ENCODE measurements at places on chromosomes 16 and 17. TPM values are rescaled to one million over a fixed set of nuclear protein-coding genes. Genes with fewer than 3 reads are reported as not detected.

- no peak overlapping the region for H3K4me3 ChIP-seq
- H3K4me1 ChIP-seq = peaks cover 8% of the 10 kb centered on the region
- H3K27ac ChIP-seq = peak overlapping the region; percentile 62
- H3K27me3 ChIP-seq = no peaks in the 10 kb centered on the region
- no peak for DNase-seq
- H3K36me3 ChIP-seq = no peaks in the 10 kb centered on the region
Observed at GRCh38 chr17:3983606-3984484, 19.6 kb upstream of the ATP2A3 start.

DNA sequence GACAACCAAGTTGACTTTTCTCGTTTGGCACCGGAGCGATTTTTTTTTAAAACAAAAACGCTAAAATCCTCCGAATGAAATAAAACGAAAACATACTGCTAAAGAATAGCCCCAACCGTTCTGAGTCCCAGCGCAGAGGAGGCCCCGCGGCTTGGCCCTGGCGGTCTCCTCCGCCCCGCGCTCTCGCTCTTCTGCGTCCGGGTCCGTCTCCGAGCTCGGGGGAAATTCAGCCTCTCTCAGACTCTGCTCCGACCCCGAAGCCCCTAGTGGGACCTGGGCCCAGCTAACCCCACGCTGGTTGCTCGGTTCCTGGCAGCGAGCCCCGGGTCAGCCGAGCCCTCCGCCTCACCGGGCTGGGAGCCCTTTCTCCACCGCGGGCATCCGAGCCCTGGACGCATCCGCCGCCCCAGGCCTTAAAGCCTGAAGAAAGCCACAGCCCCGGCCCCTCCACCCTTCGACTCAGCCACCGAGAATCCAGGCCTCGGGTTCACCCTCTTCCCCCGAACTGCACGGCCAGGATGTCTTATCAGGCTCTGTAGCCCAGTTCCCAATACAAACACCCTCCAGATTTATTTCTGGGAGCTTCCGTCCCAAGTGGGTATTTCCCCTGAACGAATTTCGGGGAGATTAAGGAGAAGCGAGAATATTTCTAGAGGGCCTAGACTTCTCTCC lies 1.2 kb downstream of the TBX2 start:
- H3K4me3 ChIP-seq = no peak overlapping the region
- peaks cover 43% of the 10 kb centered on the region for H3K27me3 ChIP-seq
- H3K4me1 ChIP-seq = no peaks in the 10 kb centered on the region
- no peaks in the 10 kb centered on the region for H3K36me3 ChIP-seq
- H3K27ac ChIP-seq = no peak overlapping the region

GRCh38 chr16:61885343-61885742 lies 150.9 kb downstream of the CDH8 start:
- H3K27me3 ChIP-seq = no peaks in the 10 kb centered on the region
- H3K27ac ChIP-seq = no peak overlapping the region
- no peaks in the 10 kb centered on the region for H3K4me1 ChIP-seq
- no peak for DNase-seq

- H3K4me3 ChIP-seq = no peak overlapping the region
- DNase-seq = peak; percentile 33
- H3K4me1 ChIP-seq = no peaks in the 10 kb centered on the region
- no peaks in the 10 kb centered on the region for H3K27me3 ChIP-seq
Observed at GRCh38 chr17:74815550-74816370, 39.6 kb upstream of the NAT9 start.

DNA sequence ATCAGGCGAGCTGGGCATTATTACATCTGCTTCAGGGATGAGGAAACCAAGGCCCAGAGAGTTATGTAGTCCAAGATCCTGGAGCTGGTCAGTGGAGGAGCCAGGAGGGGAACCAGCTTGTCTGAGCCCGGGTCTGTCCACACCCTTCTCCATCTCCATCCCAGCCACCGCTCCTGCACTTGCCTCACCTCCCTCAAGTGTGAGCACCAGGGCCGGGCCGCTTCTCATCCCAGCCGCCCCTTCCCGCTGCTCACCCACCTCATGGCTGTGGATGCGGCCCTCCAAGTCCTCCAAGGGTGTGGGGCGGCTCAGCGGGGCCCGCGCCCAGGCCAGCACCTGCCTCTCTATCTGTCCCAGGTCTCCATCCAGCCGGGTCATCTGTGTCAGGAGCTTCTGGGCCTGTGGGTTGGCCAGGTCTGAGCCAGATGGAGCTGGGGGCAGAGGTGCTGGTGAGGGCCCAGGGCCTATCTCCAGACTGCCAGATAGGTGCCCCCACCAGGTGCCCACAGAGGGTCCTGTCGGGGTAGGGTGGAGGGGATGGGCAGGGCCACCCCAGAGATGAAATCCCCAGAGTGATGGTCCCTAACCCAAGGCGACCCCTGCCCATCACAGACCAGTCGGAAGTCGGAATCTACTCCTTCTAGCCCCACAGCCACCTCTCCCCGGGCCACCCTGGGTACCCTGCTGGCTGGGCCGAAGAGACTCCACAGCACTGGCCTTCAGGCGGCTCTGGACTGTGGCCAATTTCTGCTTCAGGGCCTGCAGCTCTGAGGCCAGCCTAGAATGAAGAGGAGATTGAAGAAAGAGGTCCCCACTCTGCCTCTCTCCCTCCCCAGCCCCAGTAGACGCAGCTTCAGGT lies 9.4 kb downstream of the EVPL start:
- no peak overlapping the region for H3K27ac ChIP-seq
- H3K4me3 ChIP-seq = no peak overlapping the region
- peaks cover 52% of the 10 kb centered on the region for H3K4me1 ChIP-seq
- no peaks in the 10 kb centered on the region for H3K36me3 ChIP-seq
- DNase-seq = no peak

DNA sequence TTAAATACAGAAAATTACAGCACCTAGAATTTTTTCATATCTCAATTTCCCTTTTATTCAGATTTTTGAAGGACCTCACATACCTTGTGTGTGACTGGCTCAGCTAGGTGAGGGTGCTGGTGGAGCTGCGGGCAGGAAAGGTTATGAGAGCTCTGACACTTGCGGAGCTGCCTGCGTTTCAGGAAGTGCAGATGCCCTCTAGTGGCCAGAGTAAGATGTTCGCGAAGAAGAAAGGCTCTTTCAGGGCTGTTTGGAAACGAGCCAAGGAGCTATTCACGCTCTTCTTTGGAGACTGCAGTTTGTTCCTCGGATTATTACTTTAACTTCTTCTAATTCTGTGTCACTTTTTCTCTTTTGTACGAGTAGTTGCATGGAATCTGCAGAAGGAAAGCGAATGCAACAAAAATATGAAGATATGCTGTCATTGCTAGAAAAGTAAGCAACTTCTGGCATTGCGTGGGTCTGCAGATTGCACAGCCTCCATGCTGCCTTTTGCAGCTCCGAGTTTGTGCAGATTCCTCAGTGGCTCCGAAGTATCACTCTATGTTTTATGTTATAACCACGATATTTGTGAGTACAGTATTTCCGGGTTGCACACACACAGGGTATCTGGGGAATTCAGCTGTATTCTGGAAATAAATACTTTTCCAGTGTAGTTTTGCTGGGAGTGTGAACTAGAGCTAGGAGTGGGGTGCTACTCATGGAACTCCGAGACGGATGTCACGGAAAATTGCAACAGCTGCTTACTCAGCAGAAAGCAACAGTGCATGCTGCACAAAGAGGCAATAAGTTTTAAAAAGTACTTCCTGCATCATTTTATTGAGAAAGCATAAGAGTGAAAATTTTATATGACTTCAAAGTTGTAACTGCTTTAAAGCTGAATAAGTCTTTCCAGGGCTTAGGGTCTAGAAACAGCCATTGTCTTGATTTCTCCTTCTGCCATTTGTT lies 46.3 kb downstream of the DNAH9 start:
- H3K4me1 ChIP-seq = no peaks in the 10 kb centered on the region
- DNase-seq = peak; percentile 76
- H3K36me3 ChIP-seq = no peaks in the 10 kb centered on the region

- H3K36me3 ChIP-seq = no peaks in the 10 kb centered on the region
- H3K4me3 ChIP-seq = no peak overlapping the region
- 0 out of 2 replicates have a peak, but pooled peaks cover 5% of the 10 kb centered on the region for H3K4me1 ChIP-seq
- H3K27me3 ChIP-seq = peaks cover 69% of the 10 kb centered on the region
Observed at GRCh38 chr17:57915985-57916757, 39.0 kb downstream of the CUEDC1 start.

- no peaks in the 10 kb centered on the region for H3K36me3 ChIP-seq
- H3K27ac ChIP-seq = no peak overlapping the region
- no peak for DNase-seq
- no peak overlapping the region for H3K4me3 ChIP-seq
- peaks cover 18% of the 10 kb centered on the region for H3K4me1 ChIP-seq
Observed at GRCh38 chr17:50168319-50168718, 2.5 kb downstream of the SGCA start.

GRCh38 chr17:19359856-19360255 lies 2.7 kb downstream of the B9D1 start:
- H3K4me3 ChIP-seq = no peak overlapping the region
- DNase-seq = no peak
- no peak overlapping the region for H3K27ac ChIP-seq
- H3K36me3 ChIP-seq = no peaks in the 10 kb centered on the region

DNA sequence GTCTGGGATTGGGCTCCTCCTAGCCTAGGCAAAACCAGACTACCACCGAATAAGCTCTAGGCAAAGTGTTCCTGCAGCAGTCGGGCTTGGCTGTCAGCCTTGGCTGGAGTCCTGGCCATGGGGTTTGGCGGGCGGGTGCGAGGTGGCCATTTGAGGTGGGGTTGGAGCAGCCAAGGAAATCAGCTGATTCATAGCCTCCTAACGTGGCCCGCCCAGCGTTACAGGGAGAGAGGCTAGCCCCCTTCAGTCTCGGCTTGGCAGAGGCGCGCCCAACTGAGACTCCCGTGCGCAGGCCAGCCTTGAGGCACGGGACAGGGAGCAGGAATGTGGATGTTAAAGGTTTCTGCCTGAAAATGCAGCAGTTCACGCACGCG lies 1.9 kb downstream of the PMP22 start:
- DNase-seq = no peak
- peaks cover 7% of the 10 kb centered on the region for H3K36me3 ChIP-seq
- H3K27me3 ChIP-seq = peaks cover 29% of the 10 kb centered on the region
- H3K4me3 ChIP-seq = peak overlapping the region; percentile 56
- no peak overlapping the region for H3K27ac ChIP-seq
- H3K4me1 ChIP-seq = peaks cover 18% of the 10 kb centered on the region

DNA sequence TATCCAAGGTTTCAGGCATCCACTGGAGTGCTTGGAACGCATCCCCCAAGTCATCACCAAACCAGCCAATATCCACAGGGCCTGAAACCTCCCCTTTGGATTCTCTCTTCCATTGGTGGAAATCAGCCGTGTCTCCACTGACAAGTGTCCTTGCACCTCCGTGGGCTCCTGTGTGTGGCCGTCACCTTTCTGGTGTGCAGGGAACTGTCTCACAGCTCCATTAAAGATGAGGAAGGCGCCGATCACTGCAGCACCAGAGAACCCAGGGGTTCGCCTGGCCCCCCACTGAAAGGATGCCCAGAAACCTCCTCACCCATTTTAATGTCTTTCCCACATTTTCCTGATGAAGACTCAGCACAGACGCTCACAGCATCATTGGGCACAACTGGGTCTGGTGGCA lies 17.8 kb upstream of the METRNL start:
- H3K27ac ChIP-seq = no peak overlapping the region
- H3K36me3 ChIP-seq = no peaks in the 10 kb centered on the region

- no peak overlapping the region for H3K27ac ChIP-seq
- peaks cover 6% of the 10 kb centered on the region for H3K27me3 ChIP-seq
- no peak for DNase-seq
- H3K4me1 ChIP-seq = no peaks in the 10 kb centered on the region
- no peaks in the 10 kb centered on the region for H3K36me3 ChIP-seq
Observed at GRCh38 chr17:37820995-37821713, 76.3 kb upstream of the HNF1B start.

DNA sequence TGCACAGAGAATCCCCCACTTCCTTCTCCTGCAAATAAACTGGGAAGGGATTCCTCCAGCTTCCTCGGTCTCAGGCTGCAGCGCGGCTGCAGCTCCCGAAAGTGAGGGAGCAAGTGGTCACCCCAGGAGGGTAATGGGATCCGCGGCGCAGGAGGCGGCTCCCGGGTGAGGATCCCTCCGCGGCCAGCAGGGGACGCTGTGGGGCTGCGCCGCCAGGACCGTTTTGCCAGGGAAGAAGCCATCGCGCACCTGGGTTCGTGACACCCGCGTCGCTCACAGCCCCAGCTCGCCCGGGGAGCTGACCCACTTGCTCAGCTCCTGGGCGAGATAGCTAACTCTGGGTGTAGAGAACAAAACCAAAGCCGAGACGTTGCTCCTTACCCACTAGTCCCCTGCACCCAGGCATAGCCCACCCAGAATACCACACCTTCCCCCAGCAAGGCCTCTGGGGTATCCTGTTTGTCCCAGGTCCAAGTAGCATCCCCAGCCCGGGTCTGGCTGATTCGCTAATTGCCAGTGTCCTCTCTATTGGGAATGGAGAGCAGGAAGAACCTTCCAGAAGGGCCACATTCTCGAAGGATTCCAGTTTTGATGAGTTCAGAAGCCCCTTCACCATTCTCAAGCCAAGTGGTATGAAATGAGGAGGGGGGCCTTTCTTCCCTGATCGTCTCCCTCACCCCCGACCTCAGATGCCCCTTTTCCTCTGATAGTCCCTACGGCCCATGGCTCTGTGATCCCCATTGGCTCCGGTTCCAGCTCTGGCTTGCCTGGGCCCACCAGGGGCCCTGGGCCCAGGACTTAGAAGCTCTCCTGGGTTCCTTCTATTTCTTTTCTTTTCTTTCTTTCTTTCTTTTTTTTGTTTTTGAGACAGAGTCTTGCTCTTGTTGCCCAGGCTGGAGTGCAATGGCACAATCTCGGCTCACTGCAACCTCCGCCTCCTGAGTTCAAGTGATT lies 14.1 kb downstream of the CYGB start:
- no peaks in the 10 kb centered on the region for H3K27me3 ChIP-seq
- peaks cover 5% of the 10 kb centered on the region for H3K4me1 ChIP-seq
- H3K4me3 ChIP-seq = no peak overlapping the region
- DNase-seq = peak; percentile 90
- H3K36me3 ChIP-seq = no peaks in the 10 kb centered on the region
- H3K27ac ChIP-seq = no peak overlapping the region

The C16orf89 gene
- total RNA-seq = not detected

The CES5A gene
- 0.07 TPM for total RNA-seq

The EVI2A gene
- total RNA-seq = 0.13 TPM

The DHX38 gene
- total RNA-seq = 76.8 TPM

The SLFN14 gene
- 3.2 TPM for total RNA-seq

All from K562 (cell line).